ENCODE measurements at places on chromosomes 16 and 17.

DNA sequence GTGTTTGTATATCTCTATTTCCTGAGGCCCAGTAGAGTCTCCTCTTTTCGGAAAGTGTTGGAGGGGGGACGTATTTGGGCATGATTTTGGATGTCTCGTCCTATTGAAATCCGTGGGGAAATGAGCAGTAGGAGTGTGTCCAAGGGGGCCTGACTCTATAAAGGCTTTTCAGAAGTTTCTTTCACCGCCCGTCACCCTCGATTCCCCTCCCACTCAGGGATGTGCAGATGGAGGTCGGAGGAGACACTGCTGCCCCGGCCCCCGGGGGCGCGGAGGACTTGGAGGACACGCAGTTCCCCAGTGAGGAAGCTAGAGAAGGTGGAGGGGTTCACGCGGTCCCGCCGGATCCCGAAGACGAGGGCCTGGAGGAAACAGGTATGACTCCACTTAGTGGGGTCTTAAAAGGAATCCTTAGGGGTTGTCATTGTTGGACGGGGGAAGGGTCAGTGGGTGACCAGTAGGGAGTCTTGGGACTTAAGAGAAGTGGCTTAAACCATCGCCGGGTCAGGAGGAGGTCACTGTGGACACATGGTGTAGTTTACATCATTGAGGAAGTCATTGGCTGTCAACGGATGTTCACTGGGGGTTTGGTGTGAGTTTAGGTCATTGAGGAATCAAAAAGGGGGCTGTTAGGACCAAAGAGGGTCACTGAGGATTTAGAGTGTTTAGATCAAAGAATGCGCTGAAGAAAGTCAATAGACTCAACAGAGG, 424 bp downstream of the MON1B start:
- DNase-seq, result peak; percentile 17

DNA sequence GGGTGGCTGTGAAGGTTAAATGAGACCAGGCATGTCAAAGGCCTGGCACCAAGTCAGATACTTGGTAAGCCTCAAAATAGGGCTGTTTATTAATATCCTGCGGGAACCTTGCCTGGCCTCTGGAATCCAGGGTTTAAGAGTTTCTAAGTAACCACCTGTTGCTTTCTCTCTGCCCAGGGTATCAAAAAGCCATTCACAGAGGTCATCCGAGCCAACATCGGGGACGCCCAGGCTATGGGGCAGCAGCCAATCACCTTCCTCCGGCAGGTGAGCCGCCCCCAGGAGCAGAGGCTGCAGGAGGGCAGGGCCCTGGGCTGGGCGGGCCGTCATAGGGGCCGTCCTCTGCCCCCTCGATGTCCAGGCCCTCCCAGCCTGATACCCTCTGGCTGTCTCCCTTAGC, 13.3 kb downstream of the GPT2 start:
- DNase-seq, result no peak

DNA sequence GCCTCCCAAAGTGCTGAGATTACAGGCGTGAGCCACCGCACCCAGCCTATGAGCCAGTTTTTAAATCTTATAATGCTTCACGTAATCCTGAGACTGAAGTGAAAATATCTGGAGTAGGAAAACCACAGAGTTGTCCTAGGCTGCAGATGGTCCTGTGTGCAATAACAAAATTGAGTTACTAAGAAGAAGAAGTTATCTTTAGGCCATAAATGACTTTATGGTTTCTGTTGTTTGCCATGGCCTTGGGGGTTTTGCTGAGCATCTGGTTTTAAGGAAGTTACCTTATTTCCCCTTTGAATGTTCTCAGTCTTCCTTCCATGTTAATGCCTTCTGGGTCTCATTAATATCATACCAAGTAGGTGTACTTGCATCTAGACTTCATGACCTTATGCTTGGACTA, 16.5 kb downstream of the NMT1 start:
- no peak for DNase-seq

DNA sequence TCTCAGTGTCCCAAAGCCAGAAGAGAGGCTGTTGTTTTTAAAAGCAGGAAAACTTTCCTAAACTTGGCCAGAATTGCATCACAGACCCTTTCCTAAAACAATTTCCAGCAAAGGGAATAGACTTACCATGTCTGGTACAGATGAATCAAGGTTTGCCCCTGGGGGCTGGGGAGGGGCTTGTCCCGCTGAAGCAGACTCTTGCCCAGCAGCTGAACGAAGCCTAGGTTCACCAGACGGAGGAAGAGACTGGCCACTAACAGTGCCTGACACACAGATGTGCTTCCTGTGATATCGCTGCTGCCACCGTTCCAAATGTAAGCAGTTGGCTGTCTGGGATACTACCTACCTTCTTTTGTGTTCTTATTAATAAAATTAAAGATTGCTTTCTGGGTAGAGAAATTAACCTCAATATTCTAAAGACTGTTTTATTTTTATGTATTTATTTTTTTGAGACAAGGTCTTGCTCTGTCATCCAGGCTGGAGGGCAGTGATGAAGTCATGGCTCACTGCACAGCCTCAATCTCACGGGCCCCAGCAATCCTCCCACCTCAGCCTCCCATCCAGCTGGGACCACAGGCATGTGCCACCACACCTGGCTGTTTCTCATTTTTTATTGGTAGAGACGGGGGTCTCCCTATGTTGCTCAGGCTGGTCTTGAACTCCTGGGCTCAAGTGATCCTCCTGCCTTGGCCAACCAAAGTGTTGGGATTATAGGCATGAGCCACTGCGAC, 13.5 kb downstream of the PRCD start:
- no peak for DNase-seq

- no peak for DNase-seq
Measured at GRCh38 chr17:48609759-48610281, 997 bp downstream of the HOXB7 start.

DNA sequence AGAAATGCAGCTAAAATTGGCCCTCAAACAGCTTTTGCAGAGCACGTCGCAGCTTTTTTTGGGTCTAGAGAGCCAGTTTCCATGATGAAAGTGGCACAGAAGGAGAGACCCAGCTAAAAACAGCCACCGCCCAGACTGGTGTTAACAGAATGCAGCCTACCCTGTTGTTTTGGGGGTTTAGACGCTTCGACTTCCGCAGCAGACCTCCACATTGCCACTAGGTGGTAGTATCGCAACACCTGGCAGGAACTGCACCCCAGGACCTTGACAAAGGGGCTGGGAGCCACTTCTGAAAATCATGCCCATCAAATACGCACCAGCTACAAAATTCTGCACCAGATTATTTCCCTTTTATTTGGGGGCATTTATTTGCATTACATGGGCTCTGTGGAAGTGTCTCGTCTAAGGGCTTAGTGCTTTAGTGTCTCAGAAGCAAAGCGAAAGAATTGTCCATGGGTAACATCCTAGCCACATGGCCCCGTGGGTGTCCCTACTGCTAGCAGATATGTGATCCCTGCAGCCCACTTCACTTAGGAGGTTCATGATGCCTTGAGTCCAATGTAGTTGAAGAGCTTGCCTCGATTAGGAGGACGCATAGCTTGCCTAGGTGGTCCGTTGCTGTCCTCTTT, 167.1 kb downstream of the HAPSTR1 start:
- no peak for DNase-seq

DNA sequence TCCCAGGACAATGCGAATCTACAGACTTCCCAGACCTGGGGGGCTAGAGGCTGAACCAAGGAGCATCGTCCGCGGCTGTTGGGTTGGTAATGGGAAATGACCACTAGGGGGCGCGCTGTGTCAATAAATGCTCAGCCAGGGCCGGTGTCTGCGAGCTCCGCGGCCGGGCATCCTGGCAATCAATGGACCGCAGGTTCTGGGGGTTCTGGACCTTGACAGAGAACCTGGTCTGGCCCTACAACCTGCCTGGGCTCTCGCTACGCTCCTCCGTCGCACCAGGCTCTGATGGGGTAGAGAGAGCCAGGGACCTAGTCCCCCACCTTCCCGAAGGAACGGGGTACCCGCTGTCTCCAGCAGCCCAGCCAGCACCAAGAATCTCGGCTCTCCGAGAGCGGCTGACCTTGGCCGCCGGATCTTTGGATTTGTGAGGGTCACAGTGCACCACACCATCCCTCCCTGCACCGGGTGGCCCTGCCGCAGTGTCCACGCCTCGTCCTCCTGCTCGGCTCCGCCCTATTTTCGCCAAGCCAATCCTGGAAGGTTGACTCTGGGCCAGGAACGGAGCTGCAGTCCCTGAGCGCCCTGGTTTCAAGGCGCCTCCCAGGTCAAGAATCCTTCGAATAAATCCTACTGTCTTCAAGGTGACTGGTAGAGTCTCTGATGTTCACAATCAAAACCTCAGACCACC, 20.4 kb upstream of the BEAN1 start:
- DNase-seq, result peak; percentile 49

GRCh38 chr17:78748730-78749317, 33.2 kb downstream of the CYTH1 start:
- peak; percentile 77 for DNase-seq

- no peak for DNase-seq
Measured at GRCh38 chr16:924806-925205, 46.0 kb downstream of the LMF1 start.

GRCh38 chr16:89898201-89898967, 20.3 kb upstream of the MC1R start:
- no peak for DNase-seq

- no peak for DNase-seq
Measured at GRCh38 chr16:65372171-65372570, 250.3 kb upstream of the CDH11 start.
